ENCODE measurements at places on chromosomes 3 and 15.

DNA sequence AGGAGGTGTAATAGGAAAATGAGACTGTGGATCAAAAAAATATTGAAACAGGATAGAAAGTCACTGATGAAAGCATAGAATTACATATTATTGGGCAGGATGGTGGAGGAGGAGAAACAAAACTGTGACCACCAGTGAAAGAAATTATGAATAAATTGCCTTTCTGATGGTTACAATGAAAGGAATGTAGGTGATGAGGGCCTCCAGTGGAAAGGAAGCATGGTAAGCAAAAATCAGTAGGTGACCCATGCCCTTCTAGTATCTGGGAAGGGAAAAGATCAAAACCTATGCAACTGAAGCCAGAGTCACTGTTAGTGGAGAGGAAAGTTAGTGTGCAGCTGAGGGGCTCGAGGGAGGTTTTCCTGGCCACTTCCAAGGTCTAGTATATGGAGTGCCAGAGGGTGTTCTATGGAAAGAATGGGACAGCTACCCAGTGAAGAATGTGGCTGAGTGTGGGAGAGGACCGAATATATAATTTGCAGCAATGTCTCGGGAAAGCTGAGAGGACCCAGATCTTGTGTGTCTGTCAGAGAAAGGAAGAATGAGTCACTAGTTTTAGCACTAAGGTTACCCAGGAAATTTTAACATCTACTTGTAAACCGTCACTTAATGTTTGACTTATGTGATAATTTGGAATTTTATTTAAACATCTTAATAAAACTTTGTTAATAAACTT is 146.2 kb downstream of the NFKBIZ start:
- DNase-seq: no peak

GRCh38 chr3:152269056-152269830 is 514 bp downstream of the MBNL1 start:
- DNase-seq: peak; percentile 88

GRCh38 chr3:148083526-148084182 is 614.0 kb upstream of the AGTR1 start:
- no peak for DNase-seq

DNA sequence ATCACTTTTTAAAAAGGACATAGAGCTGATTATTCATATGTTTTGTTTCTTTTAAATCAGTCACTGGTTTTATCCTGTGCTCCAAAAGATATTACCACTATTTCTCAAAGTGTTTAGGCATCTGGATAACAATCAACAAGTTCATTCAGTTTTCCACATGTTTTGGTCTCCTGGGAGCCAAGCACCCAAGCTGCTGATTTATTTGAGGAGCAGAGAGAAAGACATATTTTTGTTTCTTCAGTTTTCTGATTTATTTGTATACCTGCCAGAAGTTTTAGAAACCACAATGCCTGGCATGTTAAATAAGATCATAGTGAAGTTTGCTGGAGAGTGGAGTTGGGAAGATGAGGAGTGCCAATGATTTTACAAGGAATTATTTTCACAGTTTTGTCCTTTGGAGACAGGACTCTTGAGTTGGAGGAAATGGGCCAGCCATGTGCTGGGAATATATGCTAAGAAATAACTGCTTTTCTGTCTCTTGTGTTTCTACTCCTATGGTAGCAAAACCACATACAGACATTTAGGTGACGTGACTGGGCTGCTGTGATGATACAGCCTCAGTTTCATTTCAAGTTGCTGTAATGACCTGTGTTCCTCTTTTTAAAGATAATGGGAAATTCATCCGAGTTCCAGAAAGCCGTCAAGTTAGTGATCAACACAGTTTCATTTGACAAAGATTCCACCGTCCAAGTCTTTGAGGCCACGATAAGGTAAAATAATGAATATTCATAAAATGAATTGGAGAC is 11.7 kb downstream of the EDEM1 start:
- DNase-seq: no peak

- no peak for DNase-seq
Measured at GRCh38 chr3:24648063-24648462, 153.4 kb upstream of the THRB start.

DNA sequence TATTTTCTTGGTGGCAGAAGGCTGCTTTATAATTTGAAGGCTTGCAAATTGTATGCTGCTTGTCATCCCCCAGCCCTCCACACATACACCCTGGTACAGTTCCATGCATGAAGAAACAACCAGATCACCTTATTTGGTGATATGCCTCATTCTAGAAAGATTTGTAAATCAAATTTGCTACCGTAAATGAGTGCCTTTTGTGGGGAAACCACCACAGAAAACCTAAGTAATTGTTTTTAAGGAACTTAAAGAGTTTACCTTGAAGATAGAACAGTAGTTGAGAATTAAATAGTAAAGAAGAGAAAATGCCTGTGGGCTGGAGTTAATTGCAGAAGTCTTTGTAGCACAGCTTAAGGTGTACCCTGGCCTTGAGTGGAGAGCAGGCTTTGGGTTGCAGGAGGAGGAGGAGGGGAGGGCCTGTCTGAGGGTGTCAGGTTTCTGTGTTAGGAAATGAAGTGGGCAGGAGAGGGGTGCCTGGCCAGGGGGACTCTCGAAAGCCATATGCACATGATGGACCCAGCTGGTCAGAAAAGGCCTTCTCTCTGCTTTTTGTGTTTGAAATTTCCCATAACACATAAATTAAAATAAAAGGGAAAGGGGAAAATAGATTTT is 6.9 kb downstream of the NIPA2 start:
- DNase-seq: no peak

- no peak for DNase-seq
Measured at GRCh38 chr15:89829616-89830440, 15.2 kb upstream of the ANPEP start.

GRCh38 chr3:127805026-127805753 is 17.1 kb downstream of the MGLL start:
- no peak for DNase-seq

DNA sequence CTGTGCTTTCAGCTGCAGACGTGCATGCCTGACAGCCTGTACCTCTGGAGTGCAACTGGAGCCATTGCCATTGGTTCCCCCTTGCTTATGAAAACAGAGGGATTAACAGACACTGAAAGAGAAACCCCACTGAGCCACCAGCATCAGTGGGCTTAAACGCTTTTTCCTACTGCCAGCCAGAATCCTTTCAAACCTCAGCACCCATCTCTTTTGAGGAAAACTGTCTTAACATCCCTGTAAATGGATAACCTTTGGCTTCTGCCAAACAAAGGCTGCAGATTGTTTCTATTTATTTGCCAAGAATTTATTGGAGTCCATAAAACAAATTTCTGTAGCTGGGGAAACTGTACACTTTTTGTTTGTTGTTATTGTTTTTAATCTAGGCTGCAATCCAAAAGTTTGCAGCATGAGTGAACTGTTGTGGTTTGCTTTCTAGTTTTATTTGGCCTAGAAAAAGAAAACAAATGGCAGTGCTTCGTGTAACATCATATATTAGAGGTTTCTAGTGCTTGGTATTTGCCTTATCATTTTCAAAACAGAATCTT is 369.2 kb upstream of the IL12A start:
- no peak for DNase-seq

DNA sequence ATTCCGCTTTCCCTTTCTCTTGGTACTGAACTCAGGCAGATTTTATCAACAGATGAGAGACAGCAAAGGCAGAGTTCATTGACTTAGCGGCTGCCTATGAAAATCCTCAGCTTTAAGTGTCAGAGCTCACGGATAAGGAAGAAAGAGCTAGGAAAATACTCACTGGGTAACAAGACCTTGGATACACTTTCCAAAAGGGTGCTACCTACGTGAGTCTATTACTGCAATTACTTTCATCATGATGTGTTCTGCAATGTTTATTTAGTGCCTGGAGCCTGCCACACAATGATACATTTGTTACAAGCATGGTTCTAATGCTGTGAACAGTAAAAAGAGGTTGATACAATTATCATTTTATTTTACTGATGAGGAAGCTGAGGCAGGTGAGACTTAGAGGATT is 177.5 kb downstream of the GRM7 start:
- no peak for DNase-seq

DNA sequence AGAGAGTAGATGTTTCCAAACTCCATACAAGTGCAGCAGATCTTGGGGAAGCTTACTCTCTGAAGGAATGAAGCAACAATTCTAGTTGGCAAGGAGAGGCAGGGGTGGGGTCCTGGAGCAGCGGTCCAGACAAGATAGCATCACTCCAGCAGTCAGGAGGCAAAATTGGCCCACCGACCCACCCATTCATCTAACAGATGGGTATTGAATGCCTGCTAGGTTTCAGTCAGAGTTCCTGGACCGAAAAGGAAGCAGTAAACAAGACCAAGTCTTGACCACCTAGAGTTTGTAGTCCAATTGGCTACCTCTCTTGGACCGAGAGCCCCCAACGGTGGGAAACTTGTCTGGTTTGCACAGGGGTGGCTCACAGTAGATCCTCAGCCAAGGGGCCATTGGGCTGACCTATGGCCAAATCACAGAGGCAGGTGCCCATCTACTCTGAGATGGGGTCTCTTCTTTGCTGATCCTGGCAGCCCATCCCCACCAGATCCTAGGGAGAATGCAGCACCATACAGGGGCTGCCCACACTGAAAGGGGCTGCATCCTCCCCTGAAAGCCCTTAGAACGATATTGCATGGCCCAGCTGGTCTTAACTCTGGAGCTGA is 74.3 kb downstream of the CORO2B start:
- DNase-seq: no peak

- no peak for DNase-seq
Measured at GRCh38 chr3:108234387-108234957, 12.2 kb upstream of the IFT57 start.

GRCh38 chr3:132912416-132912753 is 125.8 kb upstream of the TMEM108 start:
- no peak for DNase-seq

GRCh38 chr3:46674031-46674845 is 19.2 kb downstream of the ALS2CL start:
- no peak for DNase-seq

DNA sequence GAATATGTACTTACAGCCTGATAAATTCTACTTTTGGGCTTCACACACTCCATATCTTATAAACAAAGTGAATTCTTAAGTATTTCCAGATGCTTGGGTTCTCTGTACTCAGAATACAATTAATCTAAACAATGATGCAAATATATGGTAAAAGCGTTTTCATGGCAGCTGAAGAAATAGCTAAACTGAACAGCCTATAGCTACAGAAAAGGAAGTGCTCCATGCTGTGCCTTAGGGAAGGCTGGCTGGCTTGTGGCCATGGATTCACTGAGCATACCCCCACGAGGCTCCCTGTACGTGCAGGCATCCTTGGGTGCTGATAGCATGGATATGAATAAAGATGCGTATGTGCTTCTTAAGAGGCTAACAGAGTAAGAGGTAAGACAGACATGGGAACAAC is 264.0 kb downstream of the KLF13 start:
- DNase-seq: no peak

- DNase-seq: no peak
Measured at GRCh38 chr3:3817865-3818264, 18.6 kb downstream of the LRRN1 start.

- DNase-seq: no peak
Measured at GRCh38 chr15:84892786-84893307, 8.4 kb downstream of the SLC28A1 start.

DNA sequence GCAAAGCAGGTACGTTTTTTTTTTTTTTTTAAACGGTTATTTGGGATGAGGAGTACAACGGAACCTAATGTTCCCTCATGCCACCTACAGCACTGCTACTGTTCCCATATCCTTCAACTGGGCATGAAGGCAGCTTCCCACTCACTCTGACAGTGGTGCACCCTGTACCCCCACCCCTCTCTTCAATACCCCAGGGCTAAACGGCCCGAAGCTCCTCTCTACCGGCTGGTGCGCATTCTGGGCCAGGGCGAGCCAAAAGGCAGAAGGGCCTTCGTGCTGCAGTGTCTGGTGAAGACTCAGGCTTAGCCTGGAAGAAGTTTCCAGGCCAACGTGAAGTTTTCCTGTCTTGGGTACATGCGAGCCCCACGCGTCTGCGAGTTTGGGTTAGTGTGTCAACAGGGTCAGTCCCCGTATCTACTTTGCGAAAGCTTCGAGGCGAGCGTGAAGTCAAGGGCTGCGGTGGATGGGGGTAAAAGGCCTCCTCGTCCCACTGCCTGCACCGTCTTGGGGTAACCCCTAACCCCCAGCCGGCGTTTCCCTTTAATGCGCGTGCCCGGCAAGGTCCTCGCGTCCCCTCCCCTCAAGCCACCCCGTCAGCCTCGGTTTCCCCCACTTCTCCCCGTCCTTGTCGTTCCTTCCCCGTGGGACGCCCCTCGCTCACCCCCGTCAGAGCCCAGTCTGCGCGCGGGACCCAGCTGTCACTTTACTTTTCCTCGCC is 765 bp upstream of the UBE2E2 start:
- no peak for DNase-seq

GRCh38 chr3:141227752-141228151 is 3.9 kb upstream of the PXYLP1 start:
- no peak for DNase-seq

DNA sequence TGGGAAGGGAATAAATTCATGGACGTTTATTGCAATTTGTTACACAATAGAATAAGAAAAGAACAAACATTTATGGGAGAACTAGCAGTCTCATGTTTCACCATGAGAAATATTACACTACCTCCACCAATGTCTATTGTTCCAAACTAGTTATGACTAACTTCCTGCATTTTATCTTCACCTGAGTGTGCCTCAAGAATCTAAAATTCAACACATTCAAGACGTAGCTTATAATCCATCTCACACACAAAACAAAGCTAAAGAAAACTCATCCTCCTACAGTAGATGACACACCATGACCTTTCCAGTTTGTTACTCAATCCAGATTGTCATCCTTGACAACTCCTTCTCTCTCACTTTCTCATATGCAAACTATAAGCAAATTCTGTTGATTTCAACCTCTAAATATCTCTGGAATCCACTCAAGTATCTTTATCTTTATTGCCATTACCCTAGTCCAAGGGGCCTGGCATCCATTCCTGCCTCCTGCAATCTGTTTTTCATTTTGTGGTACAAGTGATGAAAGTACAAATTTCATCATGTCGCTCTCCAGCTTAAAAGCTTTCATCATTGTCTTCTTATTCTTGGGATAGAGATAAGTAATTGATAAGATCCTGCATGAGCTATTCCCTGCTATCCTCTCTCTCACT is 229.9 kb downstream of the NR2F2 start:
- no peak for DNase-seq

DNA sequence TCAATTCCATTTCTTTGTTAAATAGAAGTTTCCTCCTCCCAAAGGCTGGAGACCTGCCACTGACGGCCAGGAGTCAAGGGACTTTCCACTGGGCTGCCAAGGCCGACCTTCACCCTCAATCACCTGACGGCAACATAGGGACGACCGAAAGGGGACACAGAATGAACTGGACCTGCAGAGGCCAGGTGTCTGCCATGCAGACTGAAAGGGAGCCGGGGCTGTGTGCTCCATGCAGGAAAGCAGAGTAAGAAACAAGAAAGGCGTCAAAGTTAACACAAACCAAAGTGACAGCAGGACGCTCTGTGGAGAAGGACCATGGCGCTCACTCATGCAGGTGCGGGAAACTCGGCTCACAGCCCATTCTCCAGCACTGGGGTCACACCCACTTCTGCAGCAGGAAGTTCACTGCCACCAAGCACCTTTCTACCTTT is 26.1 kb downstream of the ZXDC start:
- DNase-seq: no peak

Measured in Right ventricle myocardium superior (tissue), 1 donor.